Astrocyte of the hippocampus (primary cell): ENCODE measurements at places on chromosomes 13 and 19.

GRCh38 chr13:37595162-37595561 is 3.4 kb downstream of the POSTN start:
- DNase-seq, result peak; percentile 10

GRCh38 chr13:90565985-90566713 is 781.3 kb upstream of the MIR17HG start:
- DNase-seq, result no peak

DNA sequence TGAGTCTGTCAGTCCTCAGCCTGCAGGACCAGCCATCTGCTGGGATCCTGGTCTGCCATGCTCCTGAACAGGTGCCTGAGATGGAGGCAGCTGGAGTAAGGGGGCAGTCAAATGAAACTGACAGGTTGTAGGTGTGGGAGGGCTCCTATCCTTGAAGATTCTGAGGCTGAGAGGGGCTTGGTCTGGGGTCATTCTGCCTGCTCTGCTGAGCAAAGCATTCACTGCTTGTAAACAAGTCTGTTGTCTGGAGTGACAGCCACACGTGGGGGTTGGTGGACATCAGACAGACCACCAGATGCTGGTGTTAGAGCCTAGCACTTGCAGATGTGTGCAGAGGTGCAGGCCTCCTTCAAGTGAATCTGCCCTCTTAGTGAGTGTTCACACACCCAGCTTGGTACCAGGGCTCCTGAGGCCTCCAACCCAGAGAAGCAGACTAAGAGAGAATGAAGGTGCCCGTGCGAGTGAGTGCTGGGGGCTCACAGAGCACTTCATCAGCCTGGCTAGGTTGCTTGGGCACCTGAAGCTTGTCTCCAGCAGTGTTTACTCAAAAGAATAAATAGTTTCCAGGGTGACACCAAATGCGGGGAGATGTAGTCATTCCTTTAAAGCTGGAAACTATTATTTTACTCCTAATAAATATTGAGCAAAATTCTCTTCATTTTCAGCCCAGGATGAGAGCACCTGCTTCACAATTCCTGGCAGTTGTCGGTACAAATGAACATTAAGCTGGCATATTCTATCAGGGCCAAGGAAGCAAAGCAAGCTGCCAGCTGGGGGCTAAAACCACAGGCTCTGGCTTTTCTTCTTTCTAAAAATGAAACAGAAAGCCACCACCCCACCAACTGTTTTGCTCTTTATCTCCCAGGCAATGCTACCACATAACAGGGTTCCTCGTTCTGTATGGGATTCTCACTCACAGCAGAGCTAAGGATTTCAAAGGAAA is 82.3 kb downstream of the RNASEH2B start:
- DNase-seq, result peak; percentile 41

DNA sequence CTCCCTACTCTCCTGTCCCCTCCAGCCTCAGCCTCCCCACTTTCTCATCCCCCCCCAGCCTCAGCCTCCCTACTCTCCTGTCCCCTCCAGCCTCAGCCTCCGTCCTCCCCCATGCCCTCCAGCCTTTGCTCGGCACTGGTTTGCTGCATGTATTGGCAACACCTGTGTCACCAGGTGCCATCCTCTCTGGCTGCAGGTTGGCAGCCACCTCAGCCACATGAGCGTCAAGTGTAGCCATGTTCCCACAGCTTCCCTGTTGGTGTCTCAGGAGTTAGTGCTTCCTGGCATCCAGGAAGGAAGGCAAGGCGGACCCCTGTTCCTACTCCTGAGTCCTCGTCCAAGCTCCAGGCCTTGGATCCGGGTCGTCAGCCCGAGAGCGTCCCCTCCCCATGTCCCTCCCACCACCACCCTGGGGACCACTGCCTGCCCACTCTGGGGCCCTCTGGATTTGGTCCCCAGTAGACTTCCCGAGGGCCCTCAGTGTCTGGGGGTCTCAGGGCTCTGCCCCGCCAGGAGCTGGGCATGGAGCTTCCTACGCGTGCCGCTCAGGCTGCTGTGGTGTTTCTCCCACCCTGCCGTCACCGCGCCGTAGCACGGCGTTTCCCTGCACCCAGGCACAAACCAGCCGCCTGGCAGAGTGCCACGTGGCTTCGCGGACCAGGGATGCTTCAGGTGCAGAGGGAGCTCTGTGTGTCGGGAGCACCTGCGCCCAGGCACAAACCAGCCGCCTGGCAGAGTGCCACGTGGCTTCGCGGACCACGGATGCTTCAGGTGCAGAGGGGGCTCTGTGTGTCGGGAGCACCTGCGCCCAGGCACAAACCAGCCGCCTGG is 128.3 kb upstream of the MCF2L start:
- no peak for DNase-seq

GRCh38 chr19:33661336-33661735 is 39.6 kb downstream of the CHST8 start:
- DNase-seq, result no peak

DNA sequence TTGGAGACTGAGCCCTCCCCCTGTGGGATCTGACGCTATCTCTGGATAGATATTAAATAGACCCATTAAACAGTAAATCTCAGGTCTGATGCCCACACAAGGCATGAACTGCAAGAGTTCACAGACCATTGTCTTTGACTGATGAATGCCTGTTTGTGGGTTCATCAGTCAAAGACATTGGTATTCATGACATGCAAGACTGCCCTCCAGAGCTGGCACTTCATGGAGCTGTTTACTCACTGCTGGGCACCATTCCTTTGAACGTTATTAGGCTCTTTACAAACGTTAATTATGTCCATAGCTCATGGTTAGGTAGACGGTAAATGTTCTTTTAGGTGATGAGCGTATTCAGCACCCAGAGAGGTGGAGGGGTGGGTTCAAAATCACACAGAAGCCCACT is 111.8 kb upstream of the PABPC3 start:
- DNase-seq, result no peak

DNA sequence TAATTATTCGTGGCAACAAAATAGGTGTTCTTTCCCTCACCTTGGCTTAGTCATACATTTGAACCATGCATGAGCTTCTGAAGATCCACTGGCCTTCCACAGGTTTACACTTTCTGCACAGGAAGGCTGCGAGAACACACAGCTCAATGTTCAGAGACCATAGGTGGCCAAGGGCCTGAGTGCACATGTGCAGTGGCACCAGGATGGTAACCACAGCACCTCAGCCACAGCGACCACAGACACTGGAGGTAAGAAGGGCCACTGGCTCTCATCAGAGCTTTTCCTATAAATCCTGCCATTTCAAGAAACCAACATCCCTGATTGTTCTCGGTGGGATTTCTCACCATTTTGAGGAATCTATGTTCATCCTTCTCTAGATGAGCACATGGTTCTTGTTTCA is 1.6 kb downstream of the DCLK1 start:
- DNase-seq, result no peak

GRCh38 chr13:36531746-36532486 is 99.6 kb downstream of the CCNA1 start:
- peak; percentile 73 for DNase-seq

GRCh38 chr13:28536371-28536770 is 41.4 kb upstream of the FLT1 start:
- DNase-seq, result no peak
